ENCODE measurements at places on chromosomes 1 and 21.

GRCh38 chr1:40450495-40451237 is 390 bp downstream of the ZFP69B start:
- DNase-seq: no peak

GRCh38 chr21:9008636-9009035 is 1512.7 kb upstream of the TPTE start:
- no peak for DNase-seq

DNA sequence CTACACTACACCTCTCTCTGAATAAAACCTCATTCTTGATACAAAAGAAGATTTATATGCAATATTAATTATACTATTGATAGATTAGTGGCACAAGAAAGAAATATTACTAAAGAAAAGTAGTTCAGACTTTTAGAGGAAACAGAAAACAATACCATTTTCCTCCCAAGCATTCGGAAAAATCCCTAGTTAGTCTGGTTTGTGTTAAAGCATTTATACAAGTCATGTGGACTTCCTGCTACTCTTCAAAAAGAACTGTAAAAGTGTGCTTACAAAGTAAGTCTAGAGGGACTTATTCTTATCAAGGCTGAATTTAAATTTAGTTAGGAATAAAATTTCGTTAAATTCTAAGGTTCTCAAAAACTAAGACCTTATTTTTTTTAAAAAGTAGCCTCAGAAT is 129.1 kb downstream of the ATP1B1 start:
- DNase-seq: no peak

- DNase-seq: no peak
These were observed 100.7 kb upstream of the PDE4B start for GRCh38 chr1:65691972-65692371.

DNA sequence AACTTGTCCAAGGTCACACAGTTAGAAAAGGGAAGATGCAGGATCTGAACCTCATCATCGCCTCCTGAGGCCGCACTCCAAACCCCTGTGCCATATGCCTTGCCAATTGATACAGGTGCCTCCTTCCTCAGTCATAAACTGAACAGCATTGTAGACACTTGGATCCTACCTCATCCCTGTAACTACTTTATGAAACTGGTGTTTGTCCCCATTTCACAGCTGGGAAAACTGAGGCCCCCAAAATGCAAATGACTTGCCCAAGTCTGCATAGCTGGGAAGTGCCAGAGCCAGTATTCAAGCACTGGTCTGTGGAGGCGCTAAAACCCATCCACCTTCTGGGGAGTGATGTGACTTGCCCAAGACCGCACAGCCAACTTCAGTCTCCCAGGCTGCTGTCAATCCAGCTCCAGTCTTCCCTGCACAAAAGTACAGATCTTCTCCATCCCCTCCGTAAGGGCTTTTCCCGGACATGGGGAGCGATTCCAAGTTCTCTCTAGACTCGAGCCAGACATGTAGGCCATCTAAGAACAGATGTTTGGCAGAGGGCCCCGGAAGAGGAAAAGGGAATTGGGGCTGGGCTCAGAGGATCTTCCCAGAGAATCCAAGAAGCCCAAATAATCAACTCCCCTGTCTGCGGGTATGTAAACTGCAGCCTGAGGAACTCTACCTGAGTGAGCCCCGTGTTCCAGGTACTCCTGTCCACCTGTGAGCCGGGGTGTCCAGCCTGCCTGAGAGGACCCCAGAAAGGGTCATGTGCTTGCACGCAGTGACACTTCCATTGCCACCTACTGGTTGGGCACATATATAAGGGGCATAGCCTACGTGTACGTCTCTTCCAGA is 60.5 kb downstream of the SYT2 start:
- no peak for DNase-seq

DNA sequence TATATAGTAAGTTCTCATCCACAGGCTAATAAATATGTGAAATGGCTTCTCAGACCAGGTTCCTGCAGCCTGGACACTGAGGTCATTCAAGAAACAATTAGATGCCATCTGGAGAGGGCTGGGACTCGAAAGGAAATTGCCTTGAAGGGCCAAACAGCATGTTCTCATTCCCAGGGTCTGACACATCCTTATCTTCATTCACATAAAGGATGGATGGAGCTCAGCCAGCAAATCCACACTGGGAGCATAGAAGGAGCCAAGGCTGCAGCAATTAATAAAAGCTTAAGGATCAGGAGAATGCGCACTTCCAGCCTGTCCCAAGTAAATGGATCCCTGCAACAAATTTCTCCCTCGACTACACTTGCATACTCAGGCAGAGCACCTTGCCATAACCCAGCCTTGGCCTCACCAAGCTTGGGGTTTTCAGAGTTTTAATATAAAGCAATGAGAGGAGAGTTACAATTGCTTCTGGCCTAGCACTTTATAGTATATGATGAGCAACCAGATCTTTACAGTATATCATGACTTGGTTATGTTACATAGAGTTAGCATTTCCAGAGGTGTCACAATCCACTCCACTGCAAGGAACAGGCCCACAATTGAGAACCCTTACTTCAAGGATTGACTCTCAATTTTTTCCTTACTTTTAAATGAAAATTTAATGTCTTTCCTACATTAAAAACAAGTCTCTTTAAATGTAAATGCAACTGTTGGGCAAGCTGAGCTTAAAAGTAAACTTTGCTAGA is 55.9 kb downstream of the BCAR3 start:
- no peak for DNase-seq

- peak; percentile 42 for DNase-seq
These were observed 66.0 kb downstream of the COL18A1 start for GRCh38 chr21:45470773-45471524.

DNA sequence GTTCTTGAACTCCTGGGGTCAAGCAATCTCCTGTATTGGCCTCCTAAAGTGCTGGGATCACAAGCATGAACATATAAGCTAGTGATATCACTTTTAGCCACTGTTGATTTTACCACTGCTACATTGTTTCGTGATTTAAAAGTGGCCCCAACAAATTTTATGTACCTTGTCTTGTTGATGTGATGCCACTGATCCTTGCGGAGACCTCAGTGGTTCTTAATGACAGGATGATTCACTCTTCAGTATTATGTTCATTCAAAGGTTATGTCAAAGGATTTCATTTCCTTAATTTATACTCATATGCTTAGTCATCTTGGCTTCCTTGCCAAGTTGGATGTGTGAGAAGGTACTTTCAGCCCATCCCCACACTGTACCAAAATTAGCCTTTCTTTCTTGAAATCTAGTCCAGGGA is 12.1 kb downstream of the PRKACB start:
- DNase-seq: peak; percentile 42

DNA sequence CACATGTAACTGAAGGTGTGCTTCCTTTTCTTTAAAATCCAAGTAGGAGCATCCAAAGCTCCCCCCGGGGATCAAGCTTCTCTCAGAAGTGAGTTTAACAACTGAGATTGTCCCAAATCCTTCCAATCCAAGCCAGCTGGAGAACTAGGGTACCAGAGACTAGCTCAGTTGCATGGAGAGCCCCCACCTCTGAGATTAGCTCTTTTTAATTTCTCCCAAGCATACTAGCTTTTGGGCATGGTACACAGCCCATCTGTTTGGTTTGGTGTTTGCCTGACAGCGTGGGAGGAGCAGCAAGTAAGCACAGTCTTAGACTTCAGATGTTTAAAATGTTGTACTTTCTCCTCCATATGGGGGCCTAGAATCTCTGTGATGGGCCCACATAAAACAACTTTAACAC is 142.8 kb downstream of the ASTN1 start:
- no peak for DNase-seq

Data from epithelial cell of proximal tubule (primary cell).